CD4-positive, CD25-positive, alpha-beta regulatory T cell (primary cell): ENCODE measurements at places on chromosomes 6 and 20.
A peak's percentile ranks its signal among the peaks of the same experiment; 100 is the strongest.

DNA sequence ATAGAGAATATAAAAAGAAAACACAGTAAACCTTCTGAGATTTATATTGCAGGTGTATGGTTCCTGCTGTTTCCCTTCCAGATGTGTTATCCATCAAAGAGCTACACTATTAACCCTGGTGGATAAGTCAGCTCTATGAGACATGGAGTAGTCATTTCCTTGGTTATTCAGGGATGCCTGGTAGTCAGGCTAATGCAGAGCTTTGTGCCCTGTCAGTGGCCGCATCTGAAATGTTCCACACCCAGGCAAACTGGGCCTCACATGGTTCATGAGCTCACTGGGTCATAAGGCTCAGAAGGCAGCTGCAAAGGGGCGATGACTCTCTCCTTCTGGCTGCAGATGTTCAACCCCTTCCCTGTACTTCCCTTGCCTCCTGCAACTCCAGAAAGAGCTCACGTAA is 473.6 kb downstream of the EPHA7 start:
- DNase-seq = no peak

GRCh38 chr6:4614637-4615036 is 161.6 kb upstream of the CDYL start:
- no peak for DNase-seq

GRCh38 chr6:24832794-24833193 is 34.1 kb upstream of the ARMH2 start:
- no peak for DNase-seq

- DNase-seq = no peak
These were observed 84.3 kb downstream of the PFDN4 start for GRCh38 chr20:54292185-54292584.

DNA sequence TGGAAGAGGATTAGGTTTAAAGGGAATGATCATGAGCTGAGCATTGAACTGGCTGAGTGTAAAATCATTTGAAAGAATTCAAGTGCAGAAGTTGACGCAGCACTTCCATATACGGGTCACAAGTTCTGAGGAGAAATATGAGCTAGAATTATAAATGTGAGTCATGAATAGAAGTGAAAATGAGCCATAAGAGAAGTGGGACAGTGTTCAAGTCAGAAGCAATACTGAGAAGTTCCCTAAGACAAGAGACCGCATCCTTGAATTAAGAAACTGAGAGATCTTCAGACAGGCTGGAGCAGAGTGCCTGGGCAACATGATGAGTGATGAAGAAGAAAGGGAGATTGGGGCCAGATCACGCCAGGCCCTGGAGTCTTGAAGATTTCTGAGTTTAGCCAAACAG is 209.7 kb downstream of the TBX18 start:
- DNase-seq = no peak

GRCh38 chr6:54681987-54682386 is 164.6 kb upstream of the FAM83B start:
- DNase-seq = no peak

DNA sequence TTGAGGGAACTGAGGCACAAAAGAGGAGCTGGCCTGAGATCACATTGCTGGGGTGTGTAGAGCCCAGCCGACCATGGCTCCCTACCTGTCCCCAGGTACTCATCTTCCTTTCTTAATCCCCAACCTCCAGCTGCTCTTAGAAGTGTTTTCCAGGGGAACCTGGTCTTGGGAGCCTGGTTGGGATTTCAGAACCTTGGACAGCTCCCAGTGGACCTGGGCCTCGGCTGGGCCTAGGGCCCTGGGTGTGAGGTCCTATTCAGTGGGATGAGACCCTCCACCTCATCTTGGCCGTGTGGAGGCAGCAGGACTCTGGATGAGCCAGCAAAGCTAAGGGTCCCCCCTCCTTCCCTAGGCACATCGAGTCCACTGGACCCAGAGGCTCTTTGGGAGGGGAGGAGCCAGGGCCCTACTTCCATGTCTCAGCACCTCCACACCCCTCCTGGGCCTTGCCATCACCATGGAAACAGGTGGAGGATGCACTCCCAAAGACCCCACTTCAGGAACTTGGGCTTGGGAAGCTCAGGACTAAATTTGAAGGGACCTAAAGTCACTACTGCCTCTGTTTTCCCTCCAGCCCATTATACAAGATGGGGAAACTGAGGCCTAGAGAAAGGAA is 38.5 kb downstream of the DLGAP4 start:
- peak; percentile 5 for DNase-seq

DNA sequence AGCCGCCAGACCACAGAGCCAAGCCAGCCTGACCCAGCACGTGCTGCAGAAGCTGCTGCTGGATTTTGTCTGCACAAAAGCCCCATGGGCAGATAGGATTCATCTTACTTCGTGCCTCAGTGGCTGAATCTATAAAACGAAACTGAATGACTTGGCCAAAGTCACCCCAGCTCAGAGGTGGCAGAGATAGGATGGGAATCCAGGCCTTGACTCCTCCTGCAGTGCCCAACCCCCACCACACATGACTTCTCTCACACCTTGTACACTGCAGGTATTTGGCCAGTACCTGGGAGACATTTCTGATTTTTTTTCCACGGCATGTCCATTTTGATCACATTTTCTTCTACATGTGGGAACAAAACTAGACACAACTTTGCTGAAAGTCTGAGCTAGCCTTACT is 182.1 kb downstream of the ANKRD60 start:
- DNase-seq = no peak

- DNase-seq = peak; percentile 46
These were observed at the start of gene DDR1 for GRCh38 chr6:30883685-30884520. Gene DDR1 (plus strand): TSS chr6:30884519. CDS start chr6:30888730, 4,211 bp downstream.

- no peak for DNase-seq
These were observed 112.3 kb upstream of the RPS6KA2 start for GRCh38 chr6:166739117-166739975.

- no peak for DNase-seq
These were observed 1.5 kb downstream of the LRRC73 start for GRCh38 chr6:43508481-43509141.

GRCh38 chr6:37525460-37526357 is 26.0 kb upstream of the CCDC167 start:
- no peak for DNase-seq

DNA sequence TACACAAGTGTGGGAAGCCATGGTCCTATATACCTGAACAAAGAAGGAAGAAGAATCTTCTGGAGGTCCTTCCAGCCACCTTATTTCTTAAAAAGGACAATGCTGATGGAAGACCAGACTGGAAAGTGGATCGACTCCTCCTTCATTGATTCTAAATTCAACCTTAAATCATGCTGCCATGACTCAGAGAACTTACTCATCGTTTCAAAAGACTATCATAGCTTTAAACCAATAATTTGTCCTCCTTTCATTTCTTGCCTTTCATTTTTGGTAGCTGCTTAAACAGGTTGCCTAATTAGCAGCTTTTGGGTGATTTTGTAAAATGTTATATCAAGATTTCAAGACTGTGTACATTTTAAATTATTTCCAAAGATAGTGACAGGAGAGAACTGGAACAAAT is 60.8 kb downstream of the RTN4IP1 start:
- no peak for DNase-seq

DNA sequence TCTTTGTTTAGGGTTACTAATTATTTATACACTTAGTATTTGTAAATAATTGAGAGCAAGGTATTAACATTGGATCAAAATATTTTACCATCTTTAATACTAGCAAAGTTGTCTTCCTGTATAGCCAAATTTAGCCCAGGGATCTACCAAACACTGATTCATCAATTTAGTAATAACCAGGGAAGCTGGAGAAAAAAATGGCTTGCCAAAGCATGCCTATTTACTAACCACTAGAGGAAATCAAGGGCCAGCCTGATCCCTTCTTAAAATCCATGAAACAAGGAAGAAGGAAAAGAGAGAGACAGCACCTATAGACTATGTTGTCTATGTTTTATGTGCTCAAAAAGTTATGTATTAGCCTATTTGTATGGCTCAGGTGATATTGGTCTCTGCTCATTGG is 450.3 kb upstream of the GJE1 start:
- no peak for DNase-seq

- DNase-seq = no peak
These were observed 13.1 kb downstream of the CD93 start for GRCh38 chr20:23072892-23073586.

DNA sequence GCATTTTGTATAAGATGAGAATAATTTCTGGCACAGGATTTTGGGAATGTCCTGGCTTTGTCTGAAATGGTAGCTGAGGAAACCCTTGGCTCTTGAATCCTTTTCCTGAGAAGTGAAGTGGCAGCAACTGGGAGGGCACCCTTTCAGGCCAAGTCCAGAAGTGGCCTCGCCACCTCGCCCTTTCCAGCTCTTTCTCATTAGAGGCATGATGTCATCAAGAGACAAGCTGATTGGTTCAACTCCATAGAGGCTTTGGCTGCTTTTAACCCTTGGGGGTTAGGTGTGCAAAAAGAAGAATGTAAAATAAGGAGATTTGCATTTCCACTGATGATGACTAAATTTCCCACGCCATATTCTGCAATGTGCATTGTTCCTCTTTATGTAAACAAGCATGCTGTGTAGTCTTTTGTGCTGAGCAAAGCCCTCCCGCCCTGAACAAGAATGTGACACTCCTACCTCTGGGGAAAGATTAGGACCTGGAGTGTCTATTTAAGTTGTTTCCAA is 116.5 kb downstream of the TCP11 start:
- no peak for DNase-seq

GRCh38 chr6:136677344-136677743 is 114.9 kb downstream of the MAP3K5 start:
- no peak for DNase-seq

- no peak for DNase-seq
These were observed 34.4 kb downstream of the DSE start for GRCh38 chr6:116405138-116405537.

- no peak for DNase-seq
These were observed 29.9 kb downstream of the SGK1 start for GRCh38 chr6:134287859-134288537.

DNA sequence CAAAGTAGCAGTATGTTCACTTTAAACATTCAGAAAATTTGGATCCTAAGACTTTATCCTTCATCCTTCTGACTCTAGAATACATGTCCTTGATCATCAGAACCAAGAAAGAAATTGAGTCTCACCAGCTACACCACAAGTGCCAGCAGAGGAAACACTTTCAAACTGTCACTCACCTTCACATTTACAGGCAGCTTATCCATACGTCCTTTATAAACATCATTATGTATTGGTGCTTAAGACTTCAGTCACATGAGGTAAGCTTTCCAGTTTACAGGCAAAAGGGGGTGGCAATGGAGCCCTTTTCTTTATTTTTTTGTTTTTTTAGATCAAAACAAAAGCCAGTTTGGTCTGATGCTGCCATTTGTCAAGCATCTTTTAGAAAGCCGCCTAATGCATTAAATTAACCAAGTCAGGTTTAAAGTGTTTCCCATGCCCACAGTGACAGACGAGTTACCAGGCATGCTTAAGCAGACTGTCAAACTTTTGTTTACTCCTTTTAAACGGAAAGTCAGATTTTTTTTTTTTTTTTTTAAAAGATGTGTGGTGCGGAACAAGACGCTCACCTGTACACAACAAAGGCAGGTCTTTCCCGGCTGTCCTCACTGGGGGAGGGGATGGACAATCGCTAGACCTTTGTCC is 952 bp upstream of the BRPF3 start:
- DNase-seq = peak; percentile 13

DNA sequence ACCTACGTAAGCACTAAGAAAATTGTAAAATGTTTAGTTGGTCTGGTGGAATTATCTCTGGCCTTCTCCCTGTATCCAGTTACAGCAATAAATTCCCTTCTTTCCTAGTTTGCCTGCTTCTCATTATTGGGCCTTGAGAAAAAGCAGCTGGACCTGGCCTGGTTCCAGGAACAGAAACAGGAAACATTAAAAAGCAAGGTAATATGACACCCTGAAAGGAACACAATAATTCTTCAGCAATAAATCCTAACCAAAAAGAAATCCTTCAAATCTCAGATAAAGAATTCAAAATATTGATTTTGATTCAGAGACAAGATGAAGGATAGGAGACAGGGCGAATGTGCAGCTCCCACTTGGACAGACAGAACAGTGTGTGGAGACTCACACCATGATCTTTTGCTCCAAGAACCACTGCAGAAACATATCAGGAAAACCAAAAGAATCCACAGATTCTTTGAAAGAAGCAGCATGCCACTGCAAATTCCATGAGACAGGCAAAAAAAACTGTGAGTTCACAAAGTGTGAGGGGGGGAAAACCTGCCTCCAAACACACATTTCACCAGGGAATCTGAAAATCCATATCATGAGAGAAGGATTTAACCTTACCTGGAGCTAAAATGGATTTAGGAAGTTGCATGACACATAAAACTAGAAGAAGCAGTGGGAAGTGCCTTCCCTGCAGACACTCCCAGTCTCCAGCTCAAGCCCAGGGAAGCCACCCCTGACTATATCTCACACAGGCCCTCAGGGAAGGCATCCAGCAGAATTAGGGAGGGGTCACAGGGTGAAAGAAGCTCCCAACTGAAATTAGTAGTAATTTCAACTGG is 28.9 kb downstream of the TREM1 start:
- no peak for DNase-seq

- no peak for DNase-seq
These were observed 5.6 kb upstream of the ADGRF1 start for GRCh38 chr6:47047479-47048407.

GRCh38 chr6:110882274-110882619 is 7.7 kb downstream of the AMD1 start:
- no peak for DNase-seq

DNA sequence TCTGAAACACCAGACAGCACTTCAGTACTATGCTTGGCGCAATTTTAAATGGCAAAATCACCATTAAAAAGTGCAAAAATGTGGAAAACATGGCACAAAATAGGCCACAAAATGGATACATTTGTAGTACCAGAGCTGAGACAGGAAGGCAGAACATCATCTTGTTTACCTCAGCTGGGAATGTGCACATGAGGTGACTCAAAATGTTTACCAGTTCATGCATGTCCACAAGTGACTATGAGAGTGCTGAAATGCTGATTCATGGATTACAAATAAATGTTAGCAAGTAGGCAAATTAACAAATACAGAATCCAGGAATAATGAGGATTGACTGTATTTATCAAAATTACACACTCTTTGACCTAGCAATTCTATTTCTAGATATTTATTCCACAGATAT is 201.6 kb downstream of the ISM1 start:
- no peak for DNase-seq

DNA sequence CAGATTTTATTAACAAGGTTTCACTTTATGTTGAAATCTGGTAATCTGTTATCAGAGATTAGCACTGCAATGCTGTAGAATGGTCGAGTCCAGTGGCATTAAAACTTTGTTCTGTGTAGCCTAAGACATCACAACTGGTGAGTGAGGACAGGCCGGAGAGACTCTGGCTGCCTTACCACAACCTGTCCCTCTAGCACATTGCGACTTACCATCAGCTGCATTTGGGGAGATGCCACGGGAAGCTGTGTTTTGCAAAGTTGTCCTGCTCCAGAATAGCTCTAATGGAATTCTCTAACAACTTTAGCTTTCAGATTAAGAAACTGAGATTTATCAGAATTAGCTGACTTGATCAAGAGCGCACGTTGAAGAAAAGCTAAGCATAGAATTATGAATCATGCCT is 493.3 kb downstream of the MAFB start:
- DNase-seq = no peak

GRCh38 chr20:63496596-63497120 is 2.2 kb downstream of the EEF1A2 start:
- no peak for DNase-seq
